DND-41 (cell line): ENCODE measurements at places on chromosomes 16 and 17.

- DNase-seq, result no peak
Measured at GRCh38 chr16:10879681-10880589, 2.9 kb downstream of the CIITA start.

GRCh38 chr17:29864615-29865014 is 65.4 kb downstream of the SSH2 start:
- DNase-seq, result no peak

DNA sequence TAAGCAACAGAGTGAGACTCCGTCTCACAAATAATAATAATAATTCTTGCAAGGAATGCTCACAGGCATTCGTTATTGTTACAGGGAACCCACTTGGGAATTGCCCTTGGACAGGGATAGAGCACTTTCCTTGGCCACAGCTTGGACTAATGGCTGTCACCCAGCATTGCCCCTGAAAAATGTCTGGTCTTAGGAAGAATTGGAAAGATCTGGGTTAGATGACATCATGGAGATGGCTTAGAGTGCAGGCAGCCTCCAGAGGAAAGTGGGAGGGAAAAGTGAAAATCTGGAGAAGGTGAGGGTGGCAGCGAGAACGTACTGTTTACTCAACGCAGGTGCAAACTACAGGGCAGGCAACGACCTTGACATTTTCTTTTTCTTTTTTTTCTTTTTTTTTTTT is 59.3 kb upstream of the MRTFB start:
- DNase-seq, result no peak

GRCh38 chr16:20401475-20402016 is 3.0 kb downstream of the PDILT start:
- no peak for DNase-seq

DNA sequence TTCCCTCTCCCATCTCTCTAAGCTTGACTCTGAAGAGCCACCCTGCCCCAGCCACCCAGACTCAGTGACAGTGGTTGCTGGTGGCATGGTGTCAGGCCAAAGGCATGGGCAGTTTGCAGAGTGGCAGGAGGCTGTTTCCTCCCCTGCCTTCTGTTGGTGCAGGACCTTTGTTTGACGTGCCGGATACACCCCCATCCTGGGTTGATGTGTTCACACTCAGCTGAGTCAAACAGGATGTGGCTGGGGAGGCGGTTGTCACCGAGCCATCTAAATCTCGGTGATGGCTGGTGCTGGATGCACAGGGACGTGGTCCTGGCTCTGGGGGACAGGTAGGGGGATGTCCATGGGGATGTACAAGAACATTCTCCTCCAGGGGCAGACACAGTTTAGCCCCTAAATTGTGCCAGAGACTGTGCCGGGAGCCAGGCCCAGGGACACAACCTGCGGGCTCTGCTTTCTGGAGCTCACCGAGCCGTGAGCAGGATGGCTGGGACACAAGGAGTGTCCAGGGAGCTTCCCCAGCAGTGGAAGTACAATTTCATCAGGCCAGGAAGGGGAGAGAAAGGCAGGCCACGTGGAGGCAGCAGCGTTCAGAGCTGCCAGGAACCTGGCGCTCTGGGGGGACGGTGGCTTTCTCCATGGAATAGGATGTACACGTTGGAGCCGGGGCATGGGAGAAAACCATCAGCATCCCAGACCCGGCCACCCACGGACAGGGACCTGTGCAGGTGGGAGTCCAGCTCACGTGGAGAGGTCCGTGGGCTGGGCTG is 264.2 kb downstream of the SEC14L1 start:
- peak; percentile 93 for DNase-seq

DNA sequence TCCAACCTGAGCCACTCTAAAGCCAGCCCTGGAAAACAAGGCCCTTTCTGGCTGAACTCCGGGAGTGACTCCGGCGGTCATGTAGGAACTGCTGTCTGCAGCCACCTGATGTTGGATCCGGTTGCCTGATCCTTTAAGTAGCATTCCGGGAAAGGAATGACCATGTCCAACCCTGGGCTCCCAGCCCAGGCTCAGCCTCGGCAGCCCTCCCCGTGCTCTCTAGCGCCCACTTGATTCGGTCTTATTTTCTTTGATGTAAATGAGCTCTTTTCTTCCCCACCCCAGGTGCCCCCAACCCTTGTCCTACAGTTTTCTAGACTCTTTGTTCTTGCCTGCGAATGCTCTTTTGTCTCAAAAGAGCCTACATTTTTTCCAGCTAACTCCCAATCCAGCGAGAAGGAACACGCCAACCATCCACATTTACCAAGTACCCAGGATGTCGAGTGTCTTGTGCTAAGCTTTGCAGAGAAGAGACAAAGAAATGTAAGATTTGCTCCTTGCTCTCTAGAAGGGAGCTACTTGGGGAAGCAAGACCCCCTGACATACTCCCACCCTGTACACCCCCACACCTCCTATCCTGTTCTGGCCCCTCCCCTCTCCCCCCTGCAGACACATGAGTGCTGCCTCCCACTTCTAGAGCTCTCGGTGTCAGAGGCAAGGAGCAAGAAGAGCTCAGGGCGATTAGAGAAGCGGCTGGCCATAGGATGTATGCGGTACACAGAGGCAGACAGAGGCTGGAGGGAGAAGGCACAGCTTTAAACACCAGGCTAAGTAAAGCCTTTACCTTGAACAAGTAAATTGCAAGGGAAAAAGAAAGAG is 53.8 kb downstream of the COG7 start:
- DNase-seq, result no peak

DNA sequence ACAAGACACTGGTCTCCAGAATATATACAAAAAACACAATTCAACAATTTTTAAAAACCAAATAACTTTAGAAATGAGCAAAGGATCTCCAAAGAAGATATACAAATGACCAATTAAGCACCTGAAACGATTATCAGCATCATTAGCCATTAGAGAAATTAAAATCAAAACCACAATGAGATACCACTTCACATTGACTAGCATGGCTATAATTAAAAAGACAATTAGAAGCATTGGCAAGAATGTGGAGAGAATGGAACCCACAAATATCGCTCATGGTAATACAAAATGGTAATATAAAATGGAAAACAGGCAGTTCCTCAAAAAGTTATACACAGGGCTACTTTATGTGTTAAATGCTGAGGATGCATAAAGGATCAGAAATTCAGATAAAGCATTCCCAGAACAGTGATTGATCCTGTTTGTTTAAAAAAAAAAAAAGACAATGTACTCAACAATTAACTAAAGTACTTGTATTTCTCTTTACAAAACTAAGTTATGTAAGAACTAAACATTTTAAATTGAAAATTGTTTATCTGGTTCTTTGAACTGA is 52.5 kb downstream of the KANSL1 start:
- DNase-seq, result no peak

GRCh38 chr16:69286941-69287713 is 24.0 kb upstream of the VPS4A start:
- peak; percentile 40 for DNase-seq

DNA sequence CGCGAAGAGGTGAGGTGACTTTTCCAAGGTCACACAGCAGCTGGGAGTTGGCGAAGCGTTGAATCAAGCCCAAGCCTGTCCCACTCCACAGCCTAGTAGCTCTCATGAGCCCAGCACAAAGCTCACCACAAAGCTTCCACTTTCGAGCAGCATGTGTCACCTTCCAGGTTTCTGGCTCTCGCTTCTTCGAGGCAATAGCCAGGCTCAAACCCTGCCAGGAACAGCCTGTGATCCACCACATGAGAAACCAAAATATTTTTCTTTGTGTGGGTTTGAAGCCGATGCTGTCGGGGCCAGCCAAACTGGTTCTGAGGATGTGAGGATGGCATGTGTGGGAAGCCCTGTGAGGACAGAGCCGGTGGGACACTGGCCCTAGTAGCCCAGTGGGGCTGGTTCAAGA is 68.1 kb downstream of the COG7 start:
- no peak for DNase-seq

DNA sequence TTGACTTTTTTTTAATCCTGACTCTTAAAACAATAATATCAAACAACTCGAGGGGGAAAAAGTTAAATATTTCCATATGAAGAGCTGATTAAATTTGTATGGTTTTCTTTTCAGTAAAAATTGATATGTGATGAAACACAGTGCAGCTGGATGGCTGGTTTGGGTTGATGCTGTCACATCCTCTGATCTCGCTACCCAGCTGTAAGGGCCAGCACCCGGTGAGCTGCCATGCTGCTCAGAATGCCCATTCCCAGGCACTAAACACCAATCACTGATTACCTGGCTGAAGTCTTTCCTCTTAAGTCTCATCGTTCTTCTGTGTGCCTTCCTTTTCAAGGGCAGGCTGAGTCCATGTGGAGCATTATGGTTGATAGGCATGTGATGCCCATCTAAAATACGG is 234.3 kb downstream of the IRX3 start:
- peak; percentile 71 for DNase-seq

- no peak for DNase-seq
Measured at GRCh38 chr17:71963351-71963750, 157.5 kb upstream of the SOX9 start.

DNA sequence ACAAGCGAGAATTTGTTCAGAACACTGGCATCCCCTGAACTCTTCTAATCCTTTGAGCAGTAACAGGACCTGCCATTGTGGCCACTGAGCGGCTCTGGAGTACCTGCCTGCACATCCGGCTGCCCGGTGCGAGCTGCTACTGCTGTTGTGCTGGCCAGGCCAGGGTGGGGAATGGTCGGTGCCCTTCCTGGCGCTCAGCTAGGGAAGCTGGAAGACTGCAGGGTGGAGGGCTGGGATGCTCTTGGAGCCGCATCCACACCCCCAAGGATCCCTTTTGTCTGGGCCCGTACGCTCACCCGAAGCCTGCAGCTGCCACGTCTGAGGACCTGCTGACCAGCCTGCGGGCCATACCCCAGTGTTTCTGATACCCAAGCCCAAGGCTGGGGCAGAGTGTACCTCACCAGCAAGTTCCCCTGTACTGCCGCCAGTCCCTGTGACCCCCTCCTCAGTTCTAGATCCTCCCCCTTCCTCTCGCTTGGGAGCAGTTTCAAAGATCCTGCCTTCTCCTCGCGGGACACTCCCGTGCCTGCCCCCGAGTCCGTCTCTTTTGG is 49.7 kb downstream of the PGS1 start:
- no peak for DNase-seq

- DNase-seq, result peak; percentile 94
Measured at GRCh38 chr16:24013864-24014645, 178.3 kb downstream of the PRKCB start.

DNA sequence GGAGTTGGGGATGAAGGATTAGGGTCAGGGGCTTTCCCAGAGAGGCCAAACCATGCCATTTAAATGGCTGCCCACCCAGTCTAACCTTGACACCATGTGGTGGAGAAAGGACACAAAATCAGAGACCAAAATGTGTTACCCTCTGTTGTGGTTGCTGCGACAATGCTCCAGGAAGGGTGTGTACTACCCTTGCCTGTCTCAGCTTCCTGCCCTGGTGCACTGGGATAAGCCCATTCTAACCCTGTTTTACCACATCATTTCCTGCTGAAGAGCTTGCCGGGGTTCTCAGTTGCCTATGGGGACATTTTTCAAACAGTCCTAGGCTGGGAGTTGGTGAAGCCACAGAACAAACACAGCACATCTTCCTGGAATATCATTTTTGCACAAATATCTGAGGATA is 4.9 kb downstream of the OR4D1 start:
- peak; percentile 81 for DNase-seq

DNA sequence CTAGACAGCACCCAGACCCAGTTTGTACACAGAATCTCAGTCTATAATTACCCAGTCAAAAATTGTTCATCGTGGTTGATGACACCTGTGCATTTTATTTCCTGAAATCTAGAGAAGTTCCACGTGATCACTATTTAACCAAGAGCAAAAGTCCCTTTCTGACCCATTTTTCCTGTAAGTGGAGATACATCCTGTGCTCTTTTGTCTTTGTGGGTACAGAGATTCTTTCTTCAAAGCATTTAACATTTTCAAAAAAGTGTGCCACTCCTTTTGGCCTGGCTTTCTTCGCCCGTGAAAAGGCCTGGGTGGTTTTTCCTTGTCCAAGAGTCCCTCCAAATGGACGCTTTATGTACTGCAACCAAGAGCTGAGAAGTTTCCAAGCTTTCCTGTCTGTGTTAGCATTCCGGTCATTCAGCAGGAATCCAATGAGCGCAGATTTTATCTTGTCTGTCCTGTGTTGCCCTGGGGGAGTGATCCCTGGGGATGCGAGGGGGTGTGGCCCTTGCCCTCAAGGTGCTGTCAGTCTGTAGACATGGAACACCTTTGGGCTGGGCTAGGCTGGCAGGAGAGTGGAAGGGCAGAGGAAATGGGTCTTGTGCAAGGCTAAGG is 161.1 kb upstream of the CACNG5 start:
- peak; percentile 24 for DNase-seq

DNA sequence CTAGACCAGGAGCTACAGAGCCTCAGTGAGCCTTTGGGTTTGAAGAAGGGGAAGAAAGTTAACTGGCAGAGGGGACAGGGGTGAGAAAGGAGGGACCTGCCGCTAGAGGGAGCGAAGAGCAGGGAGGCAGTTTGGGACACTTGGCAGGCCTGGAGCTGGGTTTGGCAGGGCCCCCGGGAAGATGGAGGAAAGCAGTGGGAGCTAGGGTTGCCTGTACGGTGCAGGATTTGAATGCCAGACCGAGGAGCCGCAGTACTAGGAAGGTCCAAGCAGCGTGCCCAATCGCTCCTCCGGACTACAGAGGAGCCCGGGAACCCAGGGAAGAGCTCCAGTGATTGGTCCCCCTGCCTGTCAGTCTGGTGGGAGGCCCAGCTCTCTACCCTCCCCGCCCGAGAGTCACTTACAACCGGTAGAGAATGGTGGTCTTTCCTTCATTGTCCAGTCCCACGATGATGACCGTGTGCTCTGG is 1.3 kb downstream of the ARL5C start:
- peak; percentile 79 for DNase-seq

GRCh38 chr17:69724238-69724637 is 309.7 kb downstream of the MAP2K6 start:
- no peak for DNase-seq

DNA sequence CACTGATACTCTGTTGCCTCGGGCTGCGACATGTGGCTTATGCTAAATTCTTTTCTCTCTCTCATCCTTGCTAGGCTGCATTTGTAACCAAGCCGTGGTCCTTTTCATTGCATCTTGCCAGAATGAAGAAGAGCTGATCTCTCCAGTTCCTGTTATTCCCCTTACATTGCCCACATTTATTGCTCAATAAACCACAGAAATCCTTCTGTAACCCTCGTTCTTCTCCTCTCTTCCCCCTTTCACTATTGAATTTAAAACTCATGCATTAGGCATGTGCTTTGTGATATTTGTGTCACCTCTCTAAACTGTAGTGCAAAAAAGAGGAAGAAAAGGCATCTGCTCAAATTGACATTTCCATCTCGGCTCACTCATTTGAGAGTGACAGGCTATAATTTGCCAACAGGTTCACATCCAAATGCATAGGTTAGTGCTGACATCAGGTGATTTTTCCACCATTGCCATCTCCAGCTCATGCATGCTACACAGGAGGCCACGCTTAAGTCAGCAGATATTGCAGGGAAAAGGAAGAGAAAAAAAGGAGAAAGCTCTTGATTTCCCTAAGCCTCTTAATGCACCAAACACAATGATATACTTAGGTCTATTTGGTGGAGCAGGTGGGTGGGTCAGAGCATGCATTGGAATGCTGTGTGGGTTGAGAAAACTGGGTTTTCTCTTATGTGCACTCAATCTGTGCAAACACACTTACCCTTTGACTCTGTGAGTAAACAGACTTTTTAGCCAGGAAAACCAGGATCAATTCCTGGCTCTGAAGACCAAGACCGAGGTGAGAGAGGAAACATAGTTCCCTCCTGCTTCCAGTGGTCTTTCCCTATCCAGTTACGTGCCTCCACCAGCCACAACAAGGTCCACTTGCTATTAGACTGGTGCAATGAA is 642.7 kb downstream of the HS3ST4 start:
- no peak for DNase-seq
